GM12878 (cell line): ENCODE measurements at places on chromosomes 5 and 9. TPM values are rescaled to one million over a fixed set of nuclear protein-coding genes. Genes with fewer than 3 reads are reported as not detected.

The ORM2 gene
- total RNA-seq: 0.64 TPM in 1 of 2 replicates, not detected in the other

The DPM2 gene
- total RNA-seq: 40.7 and 44.0 TPM in 2 replicates

The ZSWIM6 gene
- total RNA-seq: 5.9 and 6.2 TPM in 2 replicates

The CDKN2B-AS1 gene
- 0.98 and 1.3 TPM in 2 replicates for total RNA-seq

The IFNA4 gene
- not detected in 2 replicates for total RNA-seq

The PCDH1 gene
- total RNA-seq: 0.27 and 0.36 TPM in 2 replicates

The EFNA5 gene
- total RNA-seq: 11.4 and 13.5 TPM in 2 replicates

The CMYA5 gene
- 0.13 TPM in 2 replicates for total RNA-seq
